ENCODE measurements at places on chromosomes 6 and 20. TPM values are rescaled to one million over a fixed set of nuclear protein-coding genes. Genes with fewer than 3 reads are reported as not detected.

RBCK1 gene
- total RNA-seq, result 62.4 TPM

SOBP gene
- 23.0 TPM for total RNA-seq

POU3F2 gene
- 114 TPM for total RNA-seq

NKX2-2 gene
- not detected for total RNA-seq

GABRR1 gene
- total RNA-seq, result not detected
